ENCODE measurements at places on chromosomes 3 and 15.

DNA sequence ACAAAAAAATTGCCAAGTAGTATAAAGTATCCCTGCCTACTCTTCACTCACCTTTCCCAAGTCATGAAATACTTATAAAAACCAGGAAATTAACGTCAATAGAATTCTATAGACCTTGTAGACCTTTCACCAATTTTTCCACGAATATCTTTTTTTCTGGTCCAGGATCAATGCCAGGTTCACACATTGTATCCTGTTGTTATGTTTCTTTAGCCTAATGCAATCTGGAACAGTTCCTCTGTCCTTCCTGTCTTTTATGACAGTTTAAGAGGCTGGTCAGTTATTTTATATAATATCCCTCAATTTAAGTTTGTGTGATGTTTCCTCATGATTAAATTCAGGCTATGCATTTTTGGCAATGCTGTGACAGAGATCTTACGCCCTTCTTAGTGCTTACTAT lies 63.2 kb upstream of the MAGI1 start:
- DNase-seq: no peak

DNA sequence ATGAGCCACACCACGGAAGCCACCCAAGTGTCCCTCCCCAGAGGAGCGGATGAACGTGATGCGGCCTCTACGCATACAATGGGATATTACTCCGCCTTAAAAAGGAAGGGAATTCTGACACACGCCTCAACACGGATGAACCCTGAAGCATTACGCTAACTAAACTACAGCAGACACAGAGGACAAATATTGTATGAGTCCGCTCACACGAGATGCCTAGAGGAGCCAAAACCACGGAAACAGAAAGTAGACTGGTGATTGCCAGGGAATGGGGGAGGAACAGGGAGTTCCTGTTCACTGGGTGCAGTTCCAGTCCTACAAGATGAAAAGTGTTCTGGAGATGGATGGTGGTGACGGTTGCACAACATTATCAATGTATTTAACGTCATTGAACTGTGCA lies 32.7 kb downstream of the SRGAP3 start:
- no peak for DNase-seq

DNA sequence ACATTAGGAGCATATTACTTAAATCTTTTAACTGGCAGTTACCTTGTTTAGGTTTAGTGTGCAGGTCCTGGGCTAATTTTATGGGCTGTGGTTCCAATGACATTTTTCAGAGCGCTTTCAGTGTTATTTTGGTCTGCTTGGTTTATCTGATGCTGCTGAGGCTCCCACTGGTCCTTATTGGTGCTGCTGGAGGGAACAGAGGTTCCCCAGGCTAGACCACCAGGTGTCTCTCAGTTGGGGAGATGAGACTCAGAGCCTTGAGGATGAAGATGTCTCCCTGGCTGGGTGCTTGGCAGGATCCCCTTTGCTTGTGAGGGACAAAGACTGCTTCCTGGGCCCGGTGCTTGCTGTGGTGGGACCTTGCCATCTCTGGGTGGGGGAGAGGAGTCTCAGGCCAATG lies 28.3 kb upstream of the TASOR start:
- no peak for DNase-seq

DNA sequence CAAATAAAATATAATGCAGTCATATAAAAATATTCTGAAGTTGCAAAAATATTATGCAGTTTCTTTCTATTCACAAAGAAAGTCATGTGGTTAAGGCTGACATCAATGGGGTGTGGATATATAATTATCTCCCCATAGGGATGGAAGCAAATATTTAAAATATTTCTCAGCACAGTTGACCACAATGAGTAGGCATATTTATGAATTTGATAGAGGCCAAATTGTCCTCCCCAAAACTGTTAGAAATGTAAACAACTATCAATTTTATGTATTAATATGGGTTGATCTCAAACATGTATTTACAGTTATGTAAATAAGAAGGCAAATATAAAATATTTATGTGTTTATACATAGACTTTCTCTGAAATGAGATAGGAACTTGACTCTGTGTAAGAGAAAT lies 246.0 kb upstream of the CBLB start:
- DNase-seq: peak; percentile 32

DNA sequence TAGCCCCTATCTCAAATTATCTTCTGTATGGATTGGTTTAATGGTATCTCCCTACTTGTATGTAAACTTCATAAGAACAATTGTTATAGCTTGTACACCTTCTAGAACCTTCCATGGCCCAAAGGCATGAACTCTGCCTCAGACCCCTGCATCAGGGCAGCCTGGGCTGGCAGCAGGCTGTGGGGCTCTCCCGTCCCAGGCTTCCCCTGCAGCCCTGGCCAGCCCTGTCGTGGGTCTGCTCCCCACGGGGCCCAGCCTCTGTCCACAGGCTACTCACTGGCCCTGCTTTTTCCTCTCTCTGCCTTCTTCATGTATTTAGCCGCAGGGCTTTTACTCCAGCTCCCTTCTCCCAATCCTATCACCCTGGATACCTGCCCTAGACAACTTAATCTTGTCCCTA lies 4.4 kb downstream of the SCN5A start:
- DNase-seq: no peak

All from HFFc6 (cell line).